NCI-H2171 treated with DMSO at 0.1 percent for 48 hours (cell line): ENCODE measurements at places on chromosomes 7 and 10.

GRCh38 chr10:59582058-59582457 is 127.6 kb downstream of the SLC16A9 start:
- DNase-seq, result no peak

DNA sequence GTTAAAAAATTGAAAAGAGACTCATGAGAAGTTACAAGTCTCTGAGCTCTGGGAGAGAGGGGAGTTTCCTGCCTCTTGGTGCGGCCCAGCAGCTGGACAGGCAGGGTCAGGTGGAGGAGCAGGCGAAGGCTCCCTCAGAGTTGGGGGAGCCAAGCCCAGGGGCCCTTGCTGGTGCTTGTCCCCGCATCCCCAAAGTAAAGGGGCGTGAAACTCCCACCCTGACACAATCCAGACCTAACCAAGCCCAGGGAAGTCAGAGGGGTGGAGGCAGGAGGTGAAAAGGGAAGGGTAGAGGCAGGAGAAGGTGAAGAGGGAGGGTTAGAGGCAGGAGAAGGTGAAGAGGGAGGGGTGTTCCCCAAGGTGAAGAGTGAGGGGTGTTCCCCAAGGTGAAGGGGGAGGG is 322.8 kb downstream of the GLRX3 start:
- no peak for DNase-seq

- no peak for DNase-seq
These were observed 19.1 kb downstream of the ABLIM1 start for GRCh38 chr10:114638821-114639625.

- no peak for DNase-seq
These were observed 18.2 kb upstream of the CHST3 start for GRCh38 chr10:71945819-71946474.

DNA sequence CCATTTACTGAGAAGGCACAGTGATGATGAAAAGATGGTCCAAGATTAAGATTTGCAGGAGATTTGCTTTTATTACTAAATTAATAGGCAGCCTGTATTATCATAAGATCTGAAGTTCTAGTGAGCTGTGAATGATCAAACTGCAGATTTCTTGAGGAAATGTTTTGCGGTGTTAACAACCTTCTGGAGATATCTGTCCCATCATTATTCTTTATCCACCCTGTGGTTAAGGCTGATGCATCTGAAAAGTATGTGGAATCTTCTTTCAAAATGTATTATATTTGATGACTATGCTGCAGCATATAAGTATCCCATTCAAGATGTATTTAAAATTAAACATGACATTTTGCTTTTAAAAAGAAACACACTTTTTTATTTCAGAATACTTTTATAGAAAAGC is 150.3 kb downstream of the POLR1F start:
- DNase-seq, result no peak
